Chondrocyte (in vitro differentiated cells): ENCODE measurements at places on chromosomes 5 and 9. TPM values are rescaled to one million over a fixed set of nuclear protein-coding genes. Genes with fewer than 3 reads are reported as not detected.

DNA sequence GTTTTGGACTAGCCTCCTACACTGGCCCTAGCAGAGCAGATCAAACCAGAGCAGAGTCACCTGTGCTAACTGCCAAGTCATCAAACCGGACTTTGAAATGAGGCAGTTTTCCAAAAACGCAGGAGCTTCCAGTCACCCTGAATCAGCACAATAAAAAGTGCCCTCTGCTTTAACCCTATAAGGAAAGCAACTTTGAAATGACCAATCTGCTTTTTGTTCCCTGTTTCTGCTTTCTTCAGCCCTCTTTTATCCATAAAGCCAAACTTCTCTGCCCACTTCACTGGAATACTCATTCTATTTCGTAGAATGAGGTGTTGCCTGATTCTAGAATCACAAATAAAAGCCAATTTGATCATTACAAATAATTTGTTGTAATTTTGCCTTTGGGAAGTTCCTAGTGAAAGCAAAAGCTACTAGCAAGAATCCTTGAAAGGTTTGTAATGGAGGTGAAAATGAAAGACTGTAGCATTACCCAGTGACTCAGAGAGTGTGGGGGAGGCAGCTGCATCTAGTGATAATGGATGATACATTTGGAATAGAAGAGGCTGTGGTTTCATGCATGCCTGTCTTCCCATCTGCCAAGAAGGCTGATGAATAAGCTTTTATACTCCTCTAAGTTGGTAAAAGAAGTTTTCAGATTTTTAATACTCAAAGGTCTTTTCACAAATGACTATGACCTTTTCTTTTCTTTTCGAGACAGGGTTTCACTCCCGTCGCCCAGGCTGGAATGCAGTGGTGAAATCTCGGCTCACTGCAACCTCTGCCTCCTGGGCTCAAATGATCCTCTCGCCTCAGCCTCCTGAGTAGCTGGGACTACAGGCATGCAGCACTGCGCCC, 14.9 kb downstream of the SPAAR start:
- no peak for DNase-seq
- H3K4me1 ChIP-seq = peaks cover 67% of the 10 kb centered on the region
- peak overlapping the region; percentile 20 for H3K4me3 ChIP-seq
- H3K36me3 ChIP-seq = peaks cover 2% of the 10 kb centered on the region

GRCh38 chr5:156934450-156935211, 28.4 kb downstream of the TIMD4 start:
- no peak overlapping the region for H3K27ac ChIP-seq
- no peak for DNase-seq
- peaks cover 9% of the 10 kb centered on the region for H3K27me3 ChIP-seq
- H3K4me3 ChIP-seq = no peak overlapping the region
- no peaks in the 10 kb centered on the region for H3K36me3 ChIP-seq
- no peaks in the 10 kb centered on the region for H3K4me1 ChIP-seq

DNA sequence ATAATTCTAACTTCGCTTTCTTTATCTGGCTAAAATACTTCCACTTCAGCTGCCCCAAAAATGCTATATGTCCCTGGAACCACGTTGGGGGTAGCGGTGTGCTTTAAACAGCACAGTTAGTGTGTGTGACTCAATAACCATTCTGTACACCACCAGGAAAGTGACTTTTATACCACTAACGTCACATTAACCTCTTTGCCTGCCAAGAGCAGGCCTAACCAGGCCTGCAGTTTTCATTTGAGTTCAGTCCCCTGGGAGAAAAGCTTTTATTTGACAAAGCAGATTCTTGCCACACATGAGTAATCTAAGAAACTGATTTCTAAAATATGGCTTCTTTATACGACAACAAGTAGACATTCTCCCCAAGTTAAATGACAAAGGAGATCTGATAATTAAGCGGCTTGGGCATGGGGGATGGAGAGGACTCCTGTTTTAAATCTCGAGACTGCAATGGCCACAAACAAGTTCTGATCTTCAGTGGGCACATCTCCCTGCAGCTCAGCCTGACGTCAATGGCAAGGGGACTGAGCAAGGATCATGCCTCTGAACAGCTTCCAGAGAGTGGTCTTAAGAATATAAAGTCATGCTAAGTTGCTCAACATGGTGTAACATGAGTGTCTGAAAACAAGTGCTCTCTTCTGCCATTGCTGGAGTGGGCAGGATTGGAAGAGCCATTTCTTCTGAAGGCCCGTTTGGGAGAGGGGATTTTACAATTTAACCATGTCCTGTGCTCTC, 91.8 kb downstream of the GLIS3 start:
- H3K4me3 ChIP-seq = no peak overlapping the region
- H3K27me3 ChIP-seq = no peaks in the 10 kb centered on the region
- DNase-seq = no peak
- peak overlapping the region; percentile 58 for H3K27ac ChIP-seq
- H3K36me3 ChIP-seq = no peaks in the 10 kb centered on the region
- peaks cover 16% of the 10 kb centered on the region for H3K4me1 ChIP-seq

DNA sequence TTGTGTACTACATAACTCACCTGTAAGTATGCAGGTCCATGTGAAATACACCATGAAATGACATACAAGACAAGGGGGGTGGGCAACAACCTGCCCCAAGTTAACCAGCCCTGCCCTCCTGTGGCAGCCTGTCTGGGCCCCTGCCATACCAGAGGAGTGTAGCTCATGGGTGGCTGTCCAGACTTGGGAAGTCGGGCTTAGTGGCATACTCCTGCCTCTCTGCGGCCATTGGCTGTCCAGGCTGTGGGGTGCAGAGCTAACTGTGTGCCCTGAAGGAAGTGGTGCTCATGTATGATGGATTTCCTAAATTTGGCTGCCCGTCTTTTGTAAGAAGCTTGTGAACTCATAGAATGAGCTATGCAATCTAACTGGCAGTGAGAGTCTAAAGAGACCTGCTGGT, 47.0 kb downstream of the GPR107 start:
- no peak overlapping the region for H3K4me3 ChIP-seq
- H3K27me3 ChIP-seq = no peaks in the 10 kb centered on the region
- peaks cover 22% of the 10 kb centered on the region for H3K36me3 ChIP-seq
- H3K4me1 ChIP-seq = no peaks in the 10 kb centered on the region

OCLN gene
- 3.2 to 9.0 TPM (median 7.7 TPM) in 3 replicates for total RNA-seq

DNA sequence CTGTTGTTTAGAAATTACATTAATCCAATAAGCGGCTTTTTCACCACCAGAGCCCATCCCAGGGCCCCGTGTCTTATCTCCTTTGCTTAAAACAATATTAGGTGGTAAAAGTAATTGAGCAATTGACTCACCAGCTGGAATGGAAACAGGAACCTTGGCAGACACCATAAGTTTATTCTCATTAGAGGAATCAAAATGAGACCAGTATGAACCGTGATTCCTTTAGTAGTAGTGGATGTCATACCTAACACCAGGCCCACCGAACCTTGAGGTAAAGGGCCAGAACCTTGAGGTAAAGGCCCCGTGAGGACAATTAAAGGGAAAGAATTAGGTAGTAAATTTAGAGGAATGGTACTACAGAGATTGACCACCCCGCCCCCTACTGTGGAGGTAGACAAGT, 16.5 kb downstream of the HSDL2 start:
- no peak for DNase-seq
- H3K4me1 ChIP-seq = no peaks in the 10 kb centered on the region
- no peak overlapping the region for H3K4me3 ChIP-seq
